CD4-positive, alpha-beta T cell treated with Interleukin-2 at 100 ng/mL for 4 hours (primary cell): ENCODE measurements at places on chromosomes 5 and 9.

DNA sequence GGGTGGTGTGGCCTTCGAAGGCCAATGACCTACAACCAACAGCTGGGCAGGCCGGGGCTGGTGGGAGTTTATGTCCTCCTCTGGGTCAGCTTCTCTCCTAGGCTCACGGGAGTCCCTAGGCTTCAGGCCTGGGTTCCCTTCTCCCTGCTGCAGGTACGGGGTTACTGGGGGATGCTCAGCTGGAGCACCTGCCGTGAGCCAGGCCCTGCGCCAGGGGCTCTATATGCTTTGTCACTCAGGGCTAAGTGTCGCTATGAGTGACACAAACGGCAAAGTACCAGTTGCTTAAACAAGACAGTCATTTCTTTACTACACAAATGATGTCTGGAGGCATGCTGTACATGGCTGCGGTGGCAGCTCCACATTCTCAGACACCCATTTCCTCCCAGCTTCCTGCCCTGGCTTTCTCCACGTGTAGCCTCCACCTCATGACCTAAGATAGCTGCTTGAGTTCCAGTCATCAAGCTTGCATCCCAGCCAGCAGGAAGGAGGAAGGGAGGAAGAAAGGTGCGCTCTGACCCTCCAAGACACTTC, 22.5 kb upstream of the NINJ1 start:
- peak; percentile 13 for DNase-seq

- no peak for DNase-seq
Measured at GRCh38 chr5:179607160-179607931, 16.1 kb downstream of the HNRNPH1 start.

DNA sequence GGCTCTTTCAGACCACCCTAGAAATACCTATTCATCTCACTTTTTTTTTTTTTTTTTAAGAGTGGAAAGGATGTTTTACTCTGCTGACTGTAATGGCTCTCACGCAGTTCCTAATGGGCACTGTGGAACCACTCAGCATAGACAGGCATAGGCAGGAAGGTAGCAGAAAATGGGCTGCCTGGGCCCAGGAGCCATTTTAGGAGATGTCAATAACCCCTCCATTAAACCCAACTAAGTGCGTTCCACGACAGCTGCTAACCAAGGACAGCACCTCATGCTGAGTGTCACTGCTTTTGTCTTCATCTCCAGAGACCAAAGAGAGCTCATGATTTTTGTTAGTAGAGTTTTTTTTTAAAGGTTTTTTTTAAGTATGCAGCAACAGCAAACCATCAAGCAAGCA, 15.3 kb downstream of the MAP1B start:
- DNase-seq = no peak

DNA sequence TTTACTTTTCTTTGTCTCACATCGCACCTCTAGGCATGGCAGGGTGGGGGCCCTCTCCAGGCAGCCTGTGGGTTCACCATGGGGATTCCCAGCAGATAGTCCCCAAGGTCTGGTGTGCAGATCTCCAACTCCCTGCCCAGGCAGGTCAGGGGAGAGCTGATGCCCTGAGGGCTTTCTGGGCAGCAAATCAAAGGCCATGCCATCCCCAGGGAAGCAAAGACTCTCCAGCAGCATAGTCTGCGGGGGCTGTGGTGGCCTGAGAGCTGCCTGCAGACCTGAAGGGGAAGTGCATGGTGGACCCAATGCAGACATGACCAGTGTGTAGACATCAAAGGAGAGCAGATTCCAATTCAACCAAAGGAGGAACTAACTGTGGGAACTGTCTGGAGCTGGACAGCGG, 7.7 kb downstream of the NEURL1B start:
- no peak for DNase-seq

GRCh38 chr5:146695646-146696045, 179.7 kb upstream of the GPR151 start:
- DNase-seq = no peak

- DNase-seq = no peak
Measured at GRCh38 chr9:105632807-105633206, 29.4 kb upstream of the TAL2 start.

GRCh38 chr5:67552773-67553172, 356.2 kb upstream of the CD180 start:
- no peak for DNase-seq

DNA sequence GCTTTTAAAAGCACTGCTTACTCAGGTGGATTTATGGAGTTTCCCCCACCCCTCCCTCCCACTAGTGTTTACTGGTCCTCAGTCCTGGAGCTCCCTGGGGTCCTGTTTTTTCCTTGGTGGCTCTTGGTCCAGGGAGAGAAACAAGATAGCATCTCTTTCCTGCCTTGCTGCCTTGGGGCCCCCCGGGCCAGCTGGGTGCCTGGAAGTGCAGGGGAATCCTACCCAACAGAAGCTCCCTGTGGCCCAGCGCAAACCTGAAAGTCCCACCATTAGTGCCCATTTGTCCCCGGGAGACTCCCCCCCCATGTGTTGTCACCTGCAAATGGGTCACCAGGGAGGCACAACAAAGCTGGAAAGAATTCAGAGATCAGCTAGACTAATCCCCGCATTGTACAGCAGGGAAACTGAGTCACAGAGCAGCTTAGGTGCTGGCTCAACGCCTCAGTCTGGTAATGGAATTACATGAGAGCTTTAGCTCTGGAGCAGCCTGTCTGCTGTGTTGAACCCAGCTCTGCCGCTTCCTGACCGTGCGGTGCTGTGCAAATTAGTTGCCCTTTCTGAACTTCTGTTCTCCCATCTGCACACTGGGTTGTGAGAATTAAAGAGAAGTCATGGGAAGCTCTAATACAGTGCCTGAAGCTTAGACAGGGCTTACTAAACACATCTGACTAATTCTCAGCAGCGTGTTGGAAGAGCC, 38.2 kb downstream of the DAB2IP start:
- DNase-seq = no peak

- no peak for DNase-seq
Measured at GRCh38 chr9:6384732-6385131, 28.3 kb upstream of the UHRF2 start.

GRCh38 chr5:18740301-18740700, 1106.0 kb downstream of the TAF11L14 start:
- no peak for DNase-seq

- DNase-seq = no peak
Measured at GRCh38 chr5:119347991-119348390, 7.8 kb upstream of the TNFAIP8 start.

DNA sequence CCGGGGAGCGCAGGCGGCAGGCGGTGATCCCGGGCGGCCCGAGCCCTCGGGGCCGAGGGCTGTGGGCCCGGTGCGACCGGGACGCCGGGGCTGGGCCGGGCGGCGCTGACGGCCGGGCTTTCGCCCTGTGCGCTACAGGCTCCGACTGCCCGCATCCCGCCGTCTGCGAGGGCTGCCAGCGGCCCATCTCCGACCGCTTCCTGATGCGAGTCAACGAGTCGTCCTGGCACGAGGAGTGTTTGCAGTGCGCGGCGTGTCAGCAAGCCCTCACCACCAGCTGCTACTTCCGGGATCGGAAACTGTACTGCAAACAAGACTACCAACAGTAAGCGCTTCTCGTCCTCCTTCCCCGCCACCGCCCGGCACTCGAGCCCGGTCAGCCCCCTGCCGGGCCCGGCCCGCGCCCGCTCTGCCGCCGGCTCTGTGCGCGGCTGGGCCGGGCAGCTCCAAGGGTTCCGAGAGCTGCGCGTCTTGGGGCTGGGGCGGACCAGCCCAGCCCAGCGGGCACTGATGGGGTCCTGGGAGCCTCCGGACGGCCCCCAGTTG, 1.6 kb downstream of the LMX1B start:
- DNase-seq = no peak

GRCh38 chr9:129435291-129435690, 185.6 kb downstream of the C9orf50 start:
- no peak for DNase-seq

DNA sequence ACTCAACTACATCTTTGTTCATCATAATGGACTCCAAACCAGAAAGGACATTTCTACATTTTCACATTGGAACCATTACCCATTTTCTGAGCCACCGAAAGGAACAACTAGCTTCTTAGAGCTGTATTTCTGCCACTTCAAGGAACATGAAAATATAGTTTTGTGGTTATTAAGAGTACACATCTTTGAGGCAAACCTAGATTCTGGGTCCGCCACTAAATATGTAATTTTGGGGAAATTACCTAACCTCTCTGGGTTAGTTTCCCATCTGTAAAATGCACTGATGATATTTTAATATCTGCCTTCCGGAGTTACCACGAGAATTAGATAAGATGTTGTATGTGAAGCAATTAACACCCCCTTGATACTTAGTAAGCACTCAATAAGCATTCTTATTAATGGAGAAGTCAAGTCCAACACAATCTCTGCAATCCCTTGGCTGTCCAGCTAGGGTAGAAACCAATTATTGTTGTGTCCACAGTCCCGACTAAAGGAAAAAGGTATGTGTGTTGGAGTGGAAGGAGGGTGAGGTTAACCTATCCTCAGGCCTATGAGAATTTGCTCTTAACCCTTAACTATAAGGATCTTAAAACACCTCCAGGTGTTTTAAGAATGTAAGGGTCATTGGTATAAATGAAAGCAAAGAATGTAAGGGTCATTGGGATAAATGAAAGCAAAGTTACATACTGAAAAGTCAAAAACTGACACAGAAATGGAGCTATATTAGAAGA, 94.0 kb upstream of the PTGER4 start:
- DNase-seq = no peak

DNA sequence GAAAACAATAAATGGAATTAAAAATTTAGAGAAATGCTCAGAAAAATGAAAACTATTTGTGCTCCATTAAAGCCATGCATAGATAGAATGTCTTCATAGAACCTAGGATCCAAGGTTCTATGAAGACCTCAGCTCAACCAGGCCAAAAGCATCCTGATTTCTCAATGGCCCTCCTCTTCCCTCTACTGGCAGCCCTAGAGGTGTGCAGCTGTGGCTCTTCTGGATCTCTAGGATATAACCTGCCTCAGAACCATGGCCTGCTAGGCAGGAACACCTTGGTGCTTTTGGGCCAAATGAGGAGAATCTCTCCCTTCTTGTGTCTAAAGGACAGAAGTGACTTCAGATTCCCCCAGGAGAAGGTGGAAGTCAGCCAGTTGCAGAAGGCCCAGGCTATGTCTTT, 15.1 kb downstream of the IFNA1 start:
- DNase-seq = peak; percentile 27

GRCh38 chr9:90830051-90830450, 28.4 kb downstream of the SYK start:
- DNase-seq = no peak

DNA sequence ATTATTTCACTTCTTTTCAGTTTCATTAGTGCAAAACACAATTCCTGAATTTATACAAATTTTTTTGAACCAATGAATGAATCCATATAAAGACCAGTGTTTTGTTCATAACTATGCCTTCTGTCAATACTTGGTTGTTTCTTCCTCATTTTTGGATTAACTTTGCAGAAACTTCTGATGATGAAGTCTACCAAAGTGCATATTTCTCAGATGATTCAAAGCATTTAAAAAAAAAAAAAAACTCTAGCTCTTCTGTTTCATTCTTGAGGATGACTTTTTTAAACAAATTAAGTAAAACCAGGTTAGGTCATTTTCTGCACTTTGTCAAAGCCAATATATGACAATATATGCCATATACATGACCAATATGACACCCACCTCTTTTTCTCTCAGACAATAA, 92.6 kb downstream of the CHSY3 start:
- no peak for DNase-seq

DNA sequence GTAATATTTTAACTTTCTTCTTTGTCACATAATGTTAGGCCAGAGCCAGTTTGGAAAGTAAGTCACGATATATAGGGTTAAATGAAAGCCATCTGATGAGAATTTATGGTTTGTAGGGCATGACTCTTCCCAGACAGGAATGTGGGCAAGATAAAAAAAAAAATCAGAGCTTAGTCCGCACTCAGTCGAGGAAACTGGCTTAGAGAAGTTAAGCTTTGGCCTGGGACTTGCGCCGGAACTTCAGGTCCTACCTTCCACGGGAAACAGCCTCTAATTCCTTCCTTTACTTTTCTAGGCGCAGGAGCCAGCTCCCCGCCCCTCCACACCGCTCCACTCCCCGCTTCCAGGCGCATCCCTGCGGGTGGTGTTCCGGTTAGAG, 475 bp downstream of the DDX31 start:
- DNase-seq = no peak

GRCh38 chr9:111572950-111573604, 26.4 kb downstream of the PTGR1 start:
- DNase-seq = no peak

DNA sequence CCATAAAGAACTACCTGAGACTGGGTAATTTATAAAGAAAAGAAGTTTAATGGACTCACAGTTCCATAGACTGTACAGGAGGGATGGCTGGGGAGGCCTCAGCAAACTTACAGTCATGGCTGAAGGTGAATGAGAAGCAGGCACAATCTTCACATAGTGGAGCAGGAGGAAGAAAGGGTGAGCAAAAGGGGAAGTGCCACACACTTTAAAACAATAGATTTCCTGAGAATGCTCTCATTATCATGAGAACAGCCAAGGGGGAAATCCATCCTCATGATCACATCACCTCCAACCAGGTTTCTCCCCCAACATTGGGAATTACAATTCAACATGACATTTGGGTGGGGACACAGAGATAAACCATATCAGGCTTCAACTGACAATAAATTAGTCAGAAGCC, 664.9 kb downstream of the TAF11L14 start:
- no peak for DNase-seq

DNA sequence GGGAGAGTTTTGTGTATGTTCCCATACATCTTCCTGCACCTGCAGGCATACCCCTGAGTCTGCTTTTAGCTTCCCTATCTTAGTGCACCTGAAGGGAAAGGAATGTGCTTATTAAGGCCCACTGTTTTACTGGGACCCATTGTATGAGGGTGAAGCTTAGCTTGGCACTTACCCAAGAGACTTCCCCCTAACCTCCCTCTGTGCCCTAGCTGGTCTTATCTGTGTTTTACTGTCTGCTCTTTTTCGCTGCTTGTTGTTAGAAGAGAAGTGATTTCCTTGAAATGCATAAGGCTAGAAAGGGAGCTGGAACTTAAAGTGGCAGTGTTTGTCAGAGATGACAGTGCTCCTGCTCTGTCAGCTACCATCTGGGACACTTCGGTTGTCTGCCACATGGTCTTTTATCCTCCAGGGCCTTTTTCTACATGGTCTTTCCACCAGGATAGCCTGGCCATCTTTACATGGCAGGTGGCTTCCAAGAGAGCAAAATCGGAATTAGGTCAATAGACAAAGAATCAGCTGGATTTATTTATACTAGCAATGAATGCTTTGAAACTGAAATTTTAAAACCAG, 122.5 kb upstream of the SLC44A1 start:
- no peak for DNase-seq

- no peak for DNase-seq
Measured at GRCh38 chr9:114855488-114855887, 49.6 kb upstream of the TNFSF15 start.
